ENCODE measurements at places on chromosomes 2 and 18.

DNA sequence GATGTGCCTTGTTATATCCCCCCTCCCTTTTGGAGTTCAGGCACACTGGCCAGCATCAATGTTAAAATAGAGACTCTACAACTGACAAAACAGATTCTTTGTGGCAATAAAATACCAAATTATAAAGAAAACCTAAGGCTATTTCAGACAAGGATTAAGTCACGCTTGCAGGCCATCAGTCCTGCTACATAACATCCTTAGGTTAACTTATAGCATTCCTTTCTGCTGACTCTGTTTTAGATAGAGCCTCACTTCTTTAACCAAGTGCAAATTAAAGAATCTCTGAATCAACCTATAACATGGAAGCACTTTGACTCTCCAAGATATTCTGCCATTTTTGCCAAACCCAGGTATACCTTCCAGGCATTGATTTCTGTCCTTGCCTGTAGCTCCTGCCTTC, 784.6 kb downstream of the RNF144A start:
- no peak for DNase-seq

- DNase-seq, result no peak
These were observed 32.2 kb upstream of the RBM44 start for GRCh38 chr2:237766340-237766739.

DNA sequence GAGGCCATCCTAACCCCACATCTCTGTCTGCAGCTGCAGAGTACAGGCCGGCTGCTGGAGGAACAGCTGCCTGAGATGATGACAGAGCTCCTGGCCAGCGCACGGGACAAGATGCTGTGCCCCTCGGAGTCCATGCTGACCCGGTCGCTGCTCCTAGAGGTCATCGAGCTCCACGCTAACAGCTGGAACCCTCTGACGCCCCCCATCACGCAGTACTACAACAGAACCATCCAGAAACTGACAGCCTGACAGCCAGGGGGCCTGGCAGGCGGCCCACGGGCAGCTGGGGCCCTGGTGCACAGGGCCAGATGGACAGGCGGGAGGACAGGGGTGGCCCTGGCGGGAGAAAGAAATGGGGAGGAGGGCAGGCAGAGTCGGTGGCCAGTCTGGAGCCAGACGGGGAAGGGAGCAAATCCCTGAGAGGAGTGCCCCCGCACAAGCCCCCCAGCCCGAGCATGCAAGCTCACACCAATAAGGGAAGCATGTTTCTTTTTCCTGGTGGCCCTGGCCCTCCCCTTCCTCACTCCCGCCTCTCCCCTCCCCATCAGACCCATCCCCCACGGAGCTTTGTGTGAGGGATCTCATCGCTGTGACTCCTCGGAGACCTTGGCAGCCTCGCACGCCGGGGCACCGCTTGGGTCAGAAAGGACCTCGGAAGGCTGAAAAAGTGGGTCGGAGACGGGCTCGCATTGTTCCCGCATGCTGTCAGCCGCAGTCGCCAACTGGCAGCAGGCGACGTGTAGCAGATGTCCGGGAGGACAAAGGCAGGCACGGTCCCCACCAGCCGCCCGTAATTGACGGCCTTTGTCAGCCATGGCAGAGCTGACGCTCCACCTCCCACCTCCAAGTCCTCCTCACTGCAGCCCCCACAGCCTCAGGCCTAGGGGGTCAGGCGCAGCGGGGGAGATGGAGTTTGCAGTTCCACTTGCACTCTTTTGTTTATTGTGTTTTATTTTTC, 91.2 kb downstream of the SMAD7 start:
- DNase-seq, result no peak

DNA sequence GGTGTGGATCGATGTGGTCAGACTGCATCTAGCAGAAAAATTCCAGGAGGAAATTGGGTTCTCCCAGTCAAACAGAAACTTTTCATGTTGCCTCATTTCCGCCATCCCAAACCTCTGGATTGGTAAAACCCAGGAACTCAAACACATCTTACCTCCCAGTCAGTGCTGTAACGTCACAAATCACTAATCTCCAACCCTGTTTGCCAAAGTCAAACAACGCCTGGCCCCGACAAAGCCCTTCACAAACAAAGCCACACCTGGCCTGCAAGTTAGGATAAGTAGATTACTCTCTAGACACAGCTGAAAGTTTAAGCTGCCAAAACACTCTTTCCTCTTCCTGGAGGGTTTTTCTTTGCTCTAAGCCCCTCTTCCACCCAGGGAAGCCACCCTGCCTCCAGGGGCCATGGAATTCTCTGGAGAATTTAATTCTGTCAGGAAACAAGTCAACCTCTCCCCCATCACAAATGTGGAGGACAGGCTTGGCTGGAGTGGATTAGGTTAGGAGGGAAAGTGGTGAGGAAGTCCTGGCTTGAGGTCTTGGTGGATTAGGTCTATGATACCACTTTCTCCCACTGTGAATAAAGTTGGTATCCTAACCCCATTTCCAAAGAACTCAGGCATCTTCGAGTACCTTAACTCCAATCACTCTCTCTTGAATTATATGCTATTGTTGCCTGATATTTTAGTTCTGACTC, 86.7 kb downstream of the LYPD6B start:
- DNase-seq, result no peak

DNA sequence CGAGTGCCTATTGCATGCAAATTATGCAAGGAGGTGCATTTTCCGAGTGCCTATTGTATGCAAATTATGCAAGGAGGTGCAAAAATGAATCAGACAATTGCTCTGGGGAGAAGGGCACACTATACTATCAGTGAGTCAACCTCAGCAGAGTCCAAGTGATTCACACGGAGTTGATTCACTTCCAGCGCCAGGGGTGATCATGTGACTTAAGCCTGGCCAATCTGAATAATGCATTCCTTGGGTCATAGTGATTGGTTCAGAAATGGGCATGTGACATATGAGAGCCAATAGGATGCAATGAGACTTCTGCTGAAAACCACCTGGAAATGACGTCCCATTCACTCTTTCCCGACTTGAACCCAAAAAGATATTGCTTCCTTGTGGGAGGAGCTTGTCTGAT, 152.2 kb downstream of the DAW1 start:
- no peak for DNase-seq

GRCh38 chr2:74744731-74745515, 89.0 kb upstream of the HK2 start:
- DNase-seq, result no peak

GRCh38 chr2:11802782-11803191, 56.4 kb downstream of the LPIN1 start:
- no peak for DNase-seq

- no peak for DNase-seq
These were observed 30.7 kb downstream of the FBXO15 start for GRCh38 chr18:74116633-74117554.

DNA sequence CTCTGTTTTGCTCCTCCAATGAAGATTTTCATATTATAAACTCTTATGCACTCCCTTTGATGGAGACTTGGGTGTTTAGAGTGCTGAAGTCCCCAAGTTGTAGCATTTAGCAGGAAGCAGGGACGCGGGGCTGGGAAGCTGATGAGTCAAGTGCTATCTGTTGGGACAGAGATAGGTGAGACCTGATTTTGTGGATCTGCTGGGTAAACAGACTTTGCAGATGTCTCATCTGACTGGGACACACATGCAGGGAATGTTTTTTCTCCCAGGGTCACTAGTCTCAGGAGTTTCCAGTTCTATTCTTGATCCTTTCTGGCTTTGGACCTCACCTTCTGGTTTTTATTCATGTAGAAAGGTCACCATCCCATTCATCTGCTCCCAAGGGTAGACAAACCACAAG, 79.7 kb upstream of the ACAA2 start:
- no peak for DNase-seq

GRCh38 chr18:36469461-36469860, 171.9 kb downstream of the FHOD3 start:
- DNase-seq, result no peak

- DNase-seq, result no peak
These were observed 46.2 kb downstream of the PUM2 start for GRCh38 chr2:20304411-20304810.

- no peak for DNase-seq
These were observed 352.6 kb downstream of the RBM43 start for GRCh38 chr2:150909090-150909489.

- DNase-seq, result no peak
These were observed 34.4 kb upstream of the GALNT1 start for GRCh38 chr18:35547008-35547605.

- DNase-seq, result no peak
These were observed 42.7 kb downstream of the EPAS1 start for GRCh38 chr2:46339676-46340459.

GRCh38 chr2:133541376-133541775, 26.9 kb downstream of the NCKAP5 start:
- no peak for DNase-seq

- DNase-seq, result no peak
These were observed 81.6 kb upstream of the CTDP1 start for GRCh38 chr18:79597831-79598632.

GRCh38 chr2:36609507-36609906, 11.5 kb upstream of the FEZ2 start:
- DNase-seq, result no peak

DNA sequence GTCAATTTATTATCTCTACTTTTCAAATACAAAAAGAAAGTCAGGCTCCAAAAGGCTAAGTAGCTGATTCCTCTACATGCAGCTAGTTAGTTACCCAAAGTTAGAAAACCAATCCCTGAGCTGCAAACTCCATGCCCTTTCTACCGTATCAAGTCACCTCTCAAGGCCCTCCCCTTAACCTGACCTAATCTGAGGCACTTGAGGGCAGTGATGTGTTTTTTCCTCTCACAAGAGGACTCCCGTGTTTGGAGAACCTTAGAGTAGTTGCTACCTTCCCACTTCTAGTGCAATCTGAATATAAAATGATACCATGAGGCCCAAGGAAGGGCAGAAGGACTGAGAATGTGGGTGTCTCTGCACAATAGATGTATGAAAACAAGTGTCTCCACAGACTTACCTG, 907.9 kb upstream of the CELF4 start:
- DNase-seq, result no peak

DNA sequence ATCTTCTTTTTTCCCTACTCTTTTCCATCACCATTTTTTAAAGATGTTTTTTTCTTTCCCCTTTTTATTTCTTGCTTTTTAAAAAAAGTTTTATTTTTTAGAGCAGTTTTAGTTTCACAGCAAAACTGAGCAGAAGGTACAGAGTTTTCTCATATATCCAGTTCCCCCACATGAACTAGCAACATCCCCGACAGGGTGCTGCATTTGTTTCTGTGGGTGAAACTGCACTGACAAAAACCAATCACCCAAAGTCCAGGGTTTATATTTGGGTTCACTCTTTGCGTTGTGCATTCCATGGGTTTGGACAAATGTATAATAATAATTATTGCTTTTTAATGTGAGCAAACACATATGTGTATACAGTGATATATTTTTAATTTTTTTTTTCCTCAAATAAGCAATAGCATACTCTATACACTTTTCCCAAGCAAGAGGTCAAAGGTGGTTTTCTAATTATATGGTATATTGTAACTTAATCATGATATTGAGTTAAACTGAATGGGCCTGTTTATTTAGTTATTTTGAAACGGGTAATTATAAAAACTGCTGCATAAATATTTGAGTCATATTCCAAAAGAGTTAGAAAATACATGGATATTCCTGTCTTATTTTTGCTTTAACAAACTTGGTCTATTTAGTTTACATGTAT, 50.3 kb downstream of the NCK2 start:
- DNase-seq, result no peak

GRCh38 chr2:148531235-148531634, 113.3 kb upstream of the EPC2 start:
- DNase-seq, result no peak

DNA sequence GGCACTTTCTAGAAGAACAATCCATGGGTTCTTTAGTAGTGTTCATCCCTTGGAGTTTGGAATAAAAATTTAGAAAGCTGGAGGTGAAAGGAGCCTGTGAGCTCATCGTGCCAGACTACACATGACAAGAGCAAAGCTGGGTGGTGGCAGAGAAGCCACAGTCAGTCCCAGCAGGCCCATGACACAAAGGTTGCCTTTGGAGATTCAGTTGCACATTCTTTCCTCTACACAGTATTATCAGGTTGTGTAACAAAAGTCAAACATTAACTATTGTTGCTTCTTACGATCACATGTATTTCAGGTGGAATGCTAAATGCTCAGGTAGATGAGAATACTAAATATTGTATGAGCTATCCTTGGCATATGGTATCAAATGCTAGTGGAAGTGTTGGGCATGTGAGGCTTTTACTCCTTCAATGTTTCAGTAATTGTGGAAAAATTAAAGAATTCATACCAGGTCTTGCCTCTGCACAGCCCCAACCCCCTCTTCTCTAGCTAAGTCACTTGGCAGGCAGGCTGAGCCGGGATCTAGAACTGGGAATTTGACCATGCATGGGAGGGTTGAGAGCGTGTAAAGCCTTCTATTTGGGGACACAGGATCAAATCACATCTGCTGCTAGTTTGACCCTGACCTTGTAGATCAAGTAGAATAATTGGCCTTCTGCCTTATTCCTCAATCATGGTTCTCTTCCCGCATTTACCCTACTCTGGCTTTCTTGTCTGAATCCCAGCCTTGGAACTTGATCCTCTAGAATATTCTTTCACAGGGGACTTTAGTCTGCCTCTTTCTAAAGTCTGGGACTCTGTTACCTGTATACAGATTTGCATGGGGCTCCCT, 230.9 kb downstream of the GCA start:
- DNase-seq, result no peak

DNA sequence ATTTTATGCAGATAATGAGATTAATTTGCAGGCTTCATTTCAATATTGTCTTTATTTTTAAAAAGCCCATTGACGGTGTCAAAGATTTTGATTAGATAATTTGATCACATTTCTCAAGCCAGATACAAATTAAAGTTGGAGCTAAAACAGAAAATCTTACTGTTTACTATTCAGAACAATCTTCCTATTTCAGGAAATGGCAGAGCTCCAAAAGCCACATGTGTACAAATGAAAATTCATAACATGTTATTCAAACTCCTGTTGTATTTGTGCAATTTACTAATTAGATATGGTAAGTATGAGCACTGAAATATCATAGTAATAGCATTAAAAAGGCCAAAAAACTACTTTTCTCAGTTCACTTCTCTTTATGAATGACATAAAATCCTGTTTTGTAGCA, 682.9 kb downstream of the KCNJ3 start:
- DNase-seq, result no peak

- DNase-seq, result no peak
These were observed 19.2 kb downstream of the CTDP1 start for GRCh38 chr18:79698668-79699335.

- DNase-seq, result no peak
These were observed 94.6 kb downstream of the PLEKHM3 start for GRCh38 chr2:207930747-207931146.

- DNase-seq, result no peak
These were observed 456.4 kb downstream of the SETBP1 start for GRCh38 chr18:45137087-45137419.

- no peak for DNase-seq
These were observed 29.7 kb downstream of the AGPS start for GRCh38 chr2:177422271-177422670.

DNA sequence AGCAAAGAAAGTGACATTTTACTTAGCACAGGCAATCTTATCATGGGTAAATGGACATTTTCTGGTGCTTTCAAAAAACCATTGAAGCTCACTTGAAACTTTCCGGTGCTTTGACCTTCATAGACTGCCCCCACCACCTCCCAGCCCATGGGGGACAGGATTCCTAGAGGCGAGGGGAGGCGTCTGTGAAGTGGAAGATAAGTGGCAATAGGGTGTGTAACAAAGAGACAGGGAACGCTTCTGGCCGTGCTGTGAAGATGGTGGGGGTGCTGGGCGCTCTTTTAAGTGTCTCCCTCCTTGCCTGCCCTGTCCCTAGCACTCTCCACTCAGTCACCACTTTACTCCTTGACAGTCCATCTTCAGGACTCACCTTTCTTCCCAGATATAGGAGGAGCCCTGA, 23.4 kb upstream of the GMPPA start:
- no peak for DNase-seq

All from effector memory CD4-positive, alpha-beta T cell (primary cell).